ENCODE measurements at places on chromosomes 11 and 22.

- no peak for DNase-seq
Observed at GRCh38 chr22:17281440-17281841, 62.2 kb upstream of the ADA2 start.

DNA sequence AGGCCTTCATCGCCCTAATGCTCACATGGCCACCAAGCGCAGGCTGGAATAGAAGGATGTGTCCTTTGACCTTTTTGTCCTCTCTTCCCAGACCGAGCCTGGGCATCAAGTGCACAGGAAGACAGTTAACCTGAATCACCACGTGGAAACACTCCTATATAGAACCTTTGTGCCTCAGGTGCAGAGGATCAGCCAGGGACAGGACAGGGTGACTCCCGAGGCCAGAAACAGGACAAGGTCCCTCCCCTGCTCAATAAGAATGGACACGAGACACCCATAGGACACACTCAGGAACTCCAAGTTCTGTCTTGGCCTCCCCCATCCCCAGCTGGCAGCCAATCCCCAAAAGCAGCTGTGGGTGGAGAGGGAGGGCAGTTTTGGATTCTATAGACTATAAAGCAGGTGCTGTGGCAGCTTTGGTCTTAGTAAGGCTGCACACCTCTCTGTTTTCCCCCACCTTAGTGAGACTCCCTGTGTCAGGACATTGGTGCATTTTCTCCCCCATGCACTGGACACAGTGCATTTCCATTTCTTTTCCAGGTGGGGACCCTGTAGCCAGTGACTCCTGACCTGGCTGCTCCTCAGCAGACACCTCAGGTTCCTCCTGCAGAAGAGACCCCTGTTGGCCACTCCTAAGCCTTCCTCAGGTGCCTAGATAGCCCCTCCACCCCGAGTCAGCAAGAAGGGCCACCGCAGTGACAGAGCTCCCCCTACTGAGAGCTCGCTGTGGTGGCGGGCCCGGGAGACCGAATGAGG, 43.6 kb upstream of the POU2AF1 start:
- peak; percentile 20 for DNase-seq

- no peak for DNase-seq
Observed at GRCh38 chr11:18171377-18172000, 1.1 kb upstream of the MRGPRX4 start.

- DNase-seq: no peak
Observed at GRCh38 chr22:44196731-44197131, 16.0 kb downstream of the PARVG start.

DNA sequence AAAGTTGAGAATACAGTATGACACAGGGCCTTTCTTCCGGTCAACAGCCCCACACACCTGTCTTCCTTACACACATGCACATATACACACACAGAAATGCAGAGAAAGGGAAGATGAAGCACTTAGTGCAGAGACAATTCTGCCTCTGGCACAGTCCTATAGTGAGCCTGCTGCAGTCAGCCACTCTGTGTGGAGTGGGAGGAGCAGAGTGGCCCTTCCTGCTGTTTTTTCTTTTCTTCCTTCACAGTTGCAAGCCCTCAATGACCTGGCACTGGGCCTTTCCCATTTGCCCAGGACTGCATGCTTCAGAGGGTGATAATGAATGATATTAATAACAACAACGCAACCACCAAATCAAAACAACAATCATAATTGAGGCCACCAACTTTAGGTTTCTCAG, 527.0 kb upstream of the B3GAT1 start:
- DNase-seq: no peak

GRCh38 chr11:118530180-118530682, 761 bp upstream of the TMEM25 start:
- no peak for DNase-seq

GRCh38 chr11:96310236-96310635, 32.8 kb downstream of the MAML2 start:
- DNase-seq: no peak

- DNase-seq: no peak
Observed at GRCh38 chr11:102546923-102547471, 16.4 kb upstream of the MMP7 start.

GRCh38 chr11:3738241-3738640, 59.1 kb downstream of the NUP98 start:
- DNase-seq: no peak

GRCh38 chr11:70397336-70397982, 870 bp upstream of the CTTN start:
- no peak for DNase-seq

GRCh38 chr11:105489446-105489845, 120.4 kb upstream of the GRIA4 start:
- DNase-seq: no peak

DNA sequence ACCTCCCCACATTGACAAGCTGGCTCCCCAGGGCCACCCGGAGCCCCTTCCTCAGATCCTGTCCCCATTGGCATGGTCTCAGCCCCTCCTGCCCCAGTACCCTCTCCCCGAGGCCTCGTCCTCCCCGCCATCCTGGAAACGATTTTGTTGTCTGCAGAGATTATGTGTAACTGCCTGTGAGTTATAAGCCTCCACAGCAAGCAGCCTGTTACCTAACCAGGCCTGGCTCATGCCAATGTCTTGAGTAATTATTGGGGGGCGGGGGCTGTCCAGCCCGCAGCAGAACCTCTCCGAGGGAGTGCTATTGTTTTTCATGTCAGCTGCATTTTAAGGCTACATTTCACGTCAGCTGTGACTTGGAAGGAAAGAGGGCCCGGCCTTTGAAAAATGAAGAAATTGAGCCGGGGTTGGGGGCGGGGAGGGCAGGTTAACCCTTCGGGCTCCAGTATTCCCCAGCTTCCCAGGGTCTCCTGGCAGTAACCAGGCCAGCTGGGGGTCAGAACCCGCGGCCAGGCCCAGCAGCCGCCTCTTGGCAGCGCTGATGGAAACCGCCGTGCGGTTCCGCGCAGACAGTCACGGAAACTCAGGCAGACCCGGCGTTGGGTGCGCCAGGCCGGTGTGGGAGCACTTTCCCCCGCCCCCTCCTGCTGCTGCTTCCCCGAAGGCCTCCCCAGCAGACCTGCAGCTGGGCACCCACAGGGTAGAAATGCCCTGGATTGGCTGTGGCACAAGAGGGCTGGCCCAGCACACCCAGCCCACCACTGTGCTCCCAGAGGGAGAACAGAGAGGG, 59.5 kb downstream of the CDKN1C start:
- DNase-seq: no peak

DNA sequence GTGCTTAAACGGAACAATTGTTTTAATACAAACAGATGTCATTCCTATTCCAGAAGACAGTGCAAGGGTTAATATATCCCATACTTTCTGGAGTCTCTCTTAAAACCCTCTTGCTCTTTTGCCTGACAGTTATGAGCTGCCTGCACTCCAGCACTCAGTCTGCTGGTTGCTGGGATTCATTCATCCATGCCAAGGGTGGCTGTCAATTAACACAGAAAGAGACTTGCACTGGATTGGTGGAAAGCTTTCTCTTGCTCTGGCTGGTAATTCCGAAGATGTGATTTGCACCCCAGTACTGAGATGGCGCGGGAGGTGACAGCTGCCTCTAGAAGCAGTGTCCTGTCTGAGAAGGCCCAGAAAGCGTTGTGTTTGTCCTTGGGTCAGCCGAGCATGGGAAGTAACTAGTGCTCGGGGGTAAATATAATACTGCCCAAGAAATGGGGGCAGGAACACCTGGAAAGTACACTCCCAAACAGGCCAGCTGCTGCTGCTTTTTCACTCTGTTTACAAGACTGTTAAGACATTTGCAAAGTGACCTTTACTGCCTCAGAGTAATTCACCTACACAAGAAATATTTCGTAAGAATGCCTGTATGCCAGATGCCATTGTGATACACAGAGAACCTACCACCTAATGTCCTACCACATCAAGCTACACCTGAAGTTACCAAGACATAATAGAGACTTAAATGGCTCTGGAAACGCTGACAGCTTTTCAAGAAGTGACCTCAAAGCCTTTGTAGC, 20.5 kb downstream of the SCUBE2 start:
- DNase-seq: no peak

DNA sequence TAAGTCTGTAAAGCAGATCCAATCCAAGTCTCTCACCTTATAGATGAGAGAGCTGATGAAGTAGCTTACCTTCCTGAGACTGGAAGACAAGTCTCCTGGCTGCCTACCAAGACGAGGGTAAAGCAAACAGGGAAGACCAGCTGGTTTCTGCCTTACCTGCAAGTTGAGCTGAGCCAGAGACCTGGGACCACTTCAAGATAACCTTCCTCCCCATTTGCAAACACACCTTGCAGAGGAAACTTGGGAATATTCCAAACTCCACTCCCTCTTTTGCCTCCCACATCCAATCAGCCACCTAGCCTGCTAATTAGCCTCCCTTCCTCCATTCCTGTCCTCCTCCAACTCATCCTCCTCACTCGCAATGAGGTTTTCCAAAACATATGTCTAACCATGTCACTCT, 23.4 kb upstream of the ROBO3 start:
- DNase-seq: no peak

DNA sequence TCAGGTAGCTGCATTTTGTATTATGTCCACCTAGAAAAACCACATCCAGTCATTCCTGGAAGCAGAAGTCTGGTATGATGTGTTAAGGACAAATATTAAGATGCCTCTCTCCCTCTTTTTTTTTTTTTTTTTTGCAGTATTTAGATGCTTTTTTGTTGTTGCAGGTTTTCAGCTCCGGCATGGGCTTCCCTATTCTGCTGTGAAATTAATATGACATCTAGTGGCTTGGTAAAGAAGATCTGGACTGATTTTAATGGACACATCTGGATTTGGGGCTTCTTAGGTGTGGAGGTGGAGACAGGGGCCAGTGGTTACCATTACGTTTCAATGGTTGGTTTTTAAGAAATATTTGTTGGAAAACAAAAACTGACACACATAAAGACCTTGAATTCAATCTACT, 47.5 kb upstream of the RASSF10 start:
- no peak for DNase-seq

- no peak for DNase-seq
Observed at GRCh38 chr22:31477329-31477728, 12.3 kb downstream of the EIF4ENIF1 start.

- no peak for DNase-seq
Observed at GRCh38 chr11:92137747-92138146, 86.9 kb upstream of the FAT3 start.

DNA sequence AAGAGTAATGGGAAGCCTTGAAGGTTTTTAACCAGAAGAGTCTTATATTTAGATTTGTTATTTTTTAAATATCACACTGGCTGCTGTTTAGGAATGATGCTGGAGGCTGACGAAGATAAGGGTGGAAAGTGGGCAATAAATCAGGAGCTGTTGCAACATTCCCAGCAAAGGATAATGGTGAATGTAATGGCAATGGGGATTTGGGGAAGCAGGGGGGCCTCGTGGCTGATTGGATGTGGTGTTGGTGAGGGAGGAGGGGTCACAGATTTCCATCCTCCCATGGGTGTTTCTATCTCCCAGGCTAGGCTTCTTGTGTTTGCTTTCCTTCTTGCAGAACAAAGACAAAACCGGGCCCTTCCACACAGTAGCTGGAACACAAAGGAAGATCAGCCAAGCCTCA, 80.8 kb downstream of the PIWIL4 start:
- no peak for DNase-seq

- no peak for DNase-seq
Observed at GRCh38 chr11:129331217-129331616, 44.4 kb upstream of the BARX2 start.

DNA sequence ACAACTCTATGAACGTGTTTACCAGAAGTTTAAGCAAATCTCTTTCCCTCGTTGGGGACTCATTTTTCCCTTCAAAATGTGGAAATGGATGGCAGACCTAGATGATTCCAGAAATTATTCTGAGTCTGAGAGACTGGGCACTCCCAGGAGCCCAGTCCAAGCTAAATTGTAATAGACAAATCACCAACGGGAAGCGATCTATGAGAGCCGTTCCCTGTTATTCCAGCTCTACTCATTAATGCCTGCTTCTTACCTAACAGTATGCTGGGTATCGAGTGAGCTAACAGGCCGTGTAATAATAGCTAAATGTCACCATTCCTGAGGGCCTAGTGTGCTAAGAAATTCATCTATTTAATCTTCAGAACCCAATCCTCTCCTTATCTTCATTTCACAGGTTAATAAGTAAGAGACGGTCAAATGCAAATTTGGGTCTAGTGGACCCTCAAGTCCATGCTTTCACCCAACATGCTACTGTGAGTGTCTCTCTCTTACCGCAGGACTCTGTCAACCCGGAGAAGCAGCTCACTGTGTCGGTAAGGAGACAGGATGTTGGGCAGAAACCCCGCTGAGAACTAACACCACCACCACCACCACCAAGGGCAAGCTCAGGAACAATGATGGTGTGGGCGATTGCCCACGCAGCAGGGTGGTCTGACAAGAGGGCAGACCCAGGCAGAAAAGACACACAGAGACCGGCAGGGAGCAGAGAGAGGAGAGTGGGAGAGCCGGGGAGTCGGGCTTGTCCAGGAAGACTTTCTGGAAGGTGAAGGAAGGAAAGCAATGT, 57.1 kb upstream of the TIMP3 start:
- DNase-seq: no peak

DNA sequence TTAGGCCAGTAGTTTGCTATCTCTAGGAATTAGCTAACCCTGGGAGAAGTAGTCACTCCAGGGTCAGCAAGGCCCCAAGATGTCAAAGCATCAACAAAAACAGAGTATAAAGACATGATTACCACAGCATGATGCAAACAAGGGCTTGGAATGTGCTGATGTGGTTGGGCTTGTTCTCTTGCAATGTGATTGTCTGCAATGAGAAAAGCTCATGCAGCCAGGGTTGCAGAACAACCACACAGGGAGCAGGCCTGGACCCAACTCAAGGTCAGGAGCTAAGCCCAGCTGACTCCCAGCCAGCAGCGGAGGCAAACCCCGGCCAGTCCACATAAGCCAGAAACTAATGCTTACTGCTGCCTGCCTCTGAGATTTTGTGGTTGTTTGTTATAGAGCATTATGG, 132.4 kb upstream of the ZC3H12C start:
- DNase-seq: no peak

DNA sequence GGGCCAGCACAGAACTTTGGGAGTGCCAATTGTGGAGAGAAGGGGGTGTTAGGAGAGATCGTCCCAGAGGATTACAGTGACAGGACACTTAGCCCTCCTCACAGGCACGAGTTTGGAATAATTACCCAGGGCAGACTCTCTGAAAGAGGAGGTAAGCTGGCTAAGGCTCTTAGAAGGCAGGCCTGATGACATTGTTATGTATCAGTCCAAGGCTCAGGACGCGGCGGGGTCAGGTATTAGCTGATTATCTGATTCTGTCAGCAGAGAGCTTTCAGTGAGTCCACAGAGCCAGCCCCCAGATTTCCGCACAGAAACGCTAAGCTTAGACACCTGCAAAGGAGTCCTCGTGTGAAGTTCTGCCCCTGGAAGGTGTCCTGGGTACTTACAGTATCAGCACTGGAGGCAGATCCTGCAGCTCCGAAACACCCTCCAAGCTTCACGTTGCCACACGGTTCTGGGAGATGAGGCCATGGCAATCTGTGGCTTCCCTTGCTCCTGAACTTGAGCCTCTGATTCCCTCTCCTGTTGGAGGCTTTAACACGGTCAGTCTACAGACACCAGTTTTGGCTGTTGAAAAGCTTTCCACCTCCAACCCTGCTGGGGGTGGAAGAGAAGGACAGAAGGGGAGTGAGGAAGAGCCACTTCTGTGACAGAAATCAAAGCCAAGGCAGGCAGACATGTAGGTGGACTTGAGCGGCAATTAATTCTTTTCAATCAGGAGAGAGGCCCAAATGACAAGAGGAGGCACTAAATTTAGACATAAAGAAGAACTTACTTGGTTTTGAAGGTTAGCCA, 123.6 kb upstream of the CADM1 start:
- no peak for DNase-seq
